ENCODE measurements at places on chromosomes 7 and 10. TPM values are rescaled to one million over a fixed set of nuclear protein-coding genes. Genes with fewer than 3 reads are reported as not detected.

The CPN1 gene
- not detected for total RNA-seq

The OR2A42 gene
- total RNA-seq = 0.11 TPM

The GNAT3 gene
- not detected for total RNA-seq

The ELFN1 gene
- total RNA-seq = 6.5 TPM

The CADPS2 gene
- total RNA-seq = 11.8 TPM

The KAZALD1 gene
- total RNA-seq = 7.5 TPM

The OR2A12 gene
- total RNA-seq = not detected

The CABCOCO1 gene
- 0.35 TPM for total RNA-seq

The SLC26A5 gene
- total RNA-seq = not detected

The OR13A1 gene
- total RNA-seq = not detected

- H3K27me3 ChIP-seq = no peaks in the 10 kb centered on the region
- H3K4me3 ChIP-seq = no peak overlapping the region
Measured at GRCh38 chr7:157544226-157544625, 207.4 kb downstream of the DNAJB6 start.

- no peaks in the 10 kb centered on the region for H3K36me3 ChIP-seq
- no peaks in the 10 kb centered on the region for H3K4me1 ChIP-seq
- no peak overlapping the region for H3K4me3 ChIP-seq
- H3K27me3 ChIP-seq = no peaks in the 10 kb centered on the region
Measured at GRCh38 chr7:78970440-78970916, 483.0 kb downstream of the MAGI2 start.

DNA sequence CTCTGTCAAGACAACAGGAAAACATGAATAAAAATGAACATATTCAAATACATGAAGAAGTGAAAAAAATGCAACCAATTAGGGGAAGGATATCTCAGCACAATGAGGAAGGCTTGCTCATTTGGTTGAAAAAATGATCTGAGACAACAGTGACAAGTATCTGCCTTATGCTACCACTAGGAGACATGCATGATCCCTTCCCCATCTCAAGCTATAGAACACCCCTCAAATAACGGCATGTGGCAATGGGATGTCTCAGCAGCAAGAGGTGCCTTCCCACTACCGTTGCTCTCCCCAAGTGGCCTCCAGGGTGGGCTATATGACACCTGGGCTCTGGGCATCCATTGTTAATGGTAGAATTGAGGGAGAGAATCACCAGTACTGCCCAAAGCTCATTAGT, 98.1 kb upstream of the RSU1 start:
- H3K27me3 ChIP-seq = no peaks in the 10 kb centered on the region
- H3K27ac ChIP-seq = no peak overlapping the region
- no peak for DNase-seq
- no peak overlapping the region for H3K4me3 ChIP-seq

DNA sequence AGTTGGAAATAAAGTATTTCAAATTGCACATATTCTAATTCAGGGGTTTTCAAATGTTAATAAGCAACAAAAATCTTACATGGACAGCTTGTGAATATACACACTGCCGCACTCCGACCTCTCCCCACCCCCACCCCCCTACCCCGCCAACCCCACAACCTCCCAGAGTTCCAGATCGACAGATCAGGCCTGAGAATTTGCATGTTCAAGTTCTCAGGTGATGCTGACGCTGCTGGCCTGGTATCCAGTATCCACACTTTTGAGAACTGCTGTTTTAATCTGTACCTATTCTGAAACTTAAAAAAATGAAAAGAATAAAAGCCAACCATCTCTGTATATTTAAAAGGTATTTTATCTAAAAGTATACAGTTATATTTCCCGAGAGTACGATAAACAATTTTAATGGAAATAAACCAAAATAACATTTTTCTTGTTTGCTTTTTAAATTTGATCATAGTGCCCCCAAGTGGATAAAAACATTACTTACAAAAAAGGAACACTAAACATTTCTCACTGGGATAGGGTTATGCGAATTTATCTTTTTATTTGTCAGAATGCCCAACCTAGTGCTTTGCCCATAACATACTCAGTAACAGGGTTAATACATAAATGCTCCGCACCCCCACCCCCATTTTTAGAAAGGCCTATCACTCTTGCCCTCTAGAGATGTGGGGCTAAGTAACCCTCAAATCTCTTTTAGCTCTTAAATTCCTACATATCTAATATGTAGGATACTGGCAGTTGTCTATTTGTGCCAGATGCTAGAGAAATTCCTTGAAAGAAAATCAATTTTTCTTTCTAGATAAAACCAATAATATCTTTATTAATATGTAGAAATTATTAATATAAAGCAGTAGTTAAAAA, 166.3 kb downstream of the RNF133 start:
- H3K4me3 ChIP-seq = no peak overlapping the region
- H3K36me3 ChIP-seq = no peaks in the 10 kb centered on the region
- H3K4me1 ChIP-seq = no peaks in the 10 kb centered on the region
- no peaks in the 10 kb centered on the region for H3K27me3 ChIP-seq
- no peak for DNase-seq

- H3K36me3 ChIP-seq = no peaks in the 10 kb centered on the region
- DNase-seq = no peak
- no peak overlapping the region for H3K27ac ChIP-seq
- H3K4me3 ChIP-seq = no peak overlapping the region
- no peaks in the 10 kb centered on the region for H3K4me1 ChIP-seq
Measured at GRCh38 chr7:109322833-109323232, 753.2 kb downstream of the DNAJB9 start.

DNA sequence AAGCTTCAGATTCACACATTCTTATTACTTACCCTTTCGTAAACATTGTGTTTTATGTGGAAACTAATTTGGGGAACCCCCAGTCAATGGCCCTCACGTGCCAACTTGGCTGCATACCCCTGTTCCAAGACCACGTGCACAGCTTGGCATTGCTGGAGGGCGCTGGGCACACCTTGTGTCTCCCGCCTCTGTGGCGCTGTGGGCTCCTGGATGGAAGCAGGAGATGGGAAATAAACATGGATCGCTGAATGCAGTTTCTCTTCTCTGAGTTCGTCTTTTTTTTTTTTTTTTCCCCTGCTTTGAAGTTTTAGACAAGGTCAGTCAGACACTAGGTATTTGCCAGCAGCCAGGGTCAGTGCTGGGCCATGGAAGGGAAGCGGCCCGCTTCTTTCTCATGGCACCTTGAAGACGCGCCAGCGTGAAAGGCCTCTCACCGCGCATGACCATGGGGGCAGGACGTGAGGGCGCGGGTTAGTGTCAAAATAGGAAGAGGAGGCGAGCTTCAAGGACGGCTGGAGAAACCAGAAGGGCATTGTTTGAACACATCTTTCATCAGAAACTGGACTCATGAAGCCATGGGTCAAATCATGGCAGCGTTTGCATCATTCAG, 27.3 kb downstream of the BNIP3 start:
- no peaks in the 10 kb centered on the region for H3K27me3 ChIP-seq
- no peak for DNase-seq
- H3K27ac ChIP-seq = no peak overlapping the region
- H3K36me3 ChIP-seq = peaks cover 64% of the 10 kb centered on the region

DNA sequence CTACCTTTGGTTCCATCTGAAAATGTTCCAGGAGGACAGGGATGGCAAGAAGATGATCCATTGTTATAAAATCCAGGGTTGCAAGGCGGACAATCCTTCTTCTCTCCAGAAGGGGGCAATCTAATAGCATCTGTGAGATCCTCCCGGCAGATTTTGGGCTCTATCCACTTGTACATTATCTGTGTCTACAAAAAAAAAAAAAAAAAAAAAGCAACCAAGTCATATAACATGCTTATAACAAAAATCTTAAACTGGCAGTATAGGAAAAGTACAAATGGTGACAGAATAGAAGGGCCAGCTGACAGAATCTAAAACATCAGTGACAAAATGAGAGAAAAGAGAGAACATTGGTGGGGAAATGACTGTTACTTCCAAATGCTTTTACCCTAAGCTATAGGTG, 132.7 kb downstream of the ELAPOR2 start:
- no peak overlapping the region for H3K27ac ChIP-seq
- no peak for DNase-seq
- H3K4me3 ChIP-seq = no peak overlapping the region

DNA sequence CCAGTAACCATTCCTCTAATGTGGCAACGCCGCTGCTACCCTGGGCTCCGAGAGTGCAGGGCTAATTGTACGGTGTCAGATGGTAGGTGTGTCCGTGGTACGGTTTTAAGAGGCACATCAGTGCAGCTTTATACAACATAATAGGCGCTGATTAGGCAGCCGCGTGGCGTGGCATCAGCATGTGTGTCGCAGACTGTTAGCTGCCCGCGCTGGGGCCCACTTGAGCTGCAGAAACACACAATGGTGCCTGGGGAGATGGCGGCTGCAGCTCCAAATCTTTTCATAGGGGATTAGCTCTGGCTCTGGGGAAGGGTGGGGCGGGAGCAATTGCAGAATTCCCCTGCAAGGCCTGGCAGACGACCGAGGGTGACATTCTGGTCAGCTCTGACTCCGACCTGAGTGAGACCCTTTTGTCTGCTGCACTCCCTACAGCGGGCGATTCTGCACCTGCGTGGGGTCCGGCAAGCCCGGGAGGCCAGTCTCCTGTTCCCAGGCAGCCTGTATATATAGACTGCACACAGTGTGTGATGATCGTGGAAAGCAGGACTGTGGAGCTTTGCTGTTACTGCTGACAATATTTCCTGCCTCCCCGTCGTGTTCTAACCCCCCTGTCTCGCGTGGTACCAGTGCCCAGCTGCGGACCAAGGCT, 722.7 kb upstream of the CELF2 start:
- no peaks in the 10 kb centered on the region for H3K36me3 ChIP-seq
- H3K4me1 ChIP-seq = peaks cover 10% of the 10 kb centered on the region
- no peaks in the 10 kb centered on the region for H3K27me3 ChIP-seq
- no peak overlapping the region for H3K27ac ChIP-seq
- no peak overlapping the region for H3K4me3 ChIP-seq
- no peak for DNase-seq

- no peaks in the 10 kb centered on the region for H3K4me1 ChIP-seq
- no peaks in the 10 kb centered on the region for H3K36me3 ChIP-seq
- H3K27ac ChIP-seq = no peak overlapping the region
- H3K27me3 ChIP-seq = no peaks in the 10 kb centered on the region
- no peak overlapping the region for H3K4me3 ChIP-seq
- no peak for DNase-seq
Measured at GRCh38 chr10:12729885-12730284, 271.6 kb downstream of the CCDC3 start.

- H3K27ac ChIP-seq = no peak overlapping the region
- H3K4me1 ChIP-seq = no peaks in the 10 kb centered on the region
- no peaks in the 10 kb centered on the region for H3K27me3 ChIP-seq
- no peaks in the 10 kb centered on the region for H3K36me3 ChIP-seq
- no peak overlapping the region for H3K4me3 ChIP-seq
Measured at GRCh38 chr7:18361756-18362155, 133.8 kb upstream of the HDAC9 start.

- H3K27ac ChIP-seq = no peak overlapping the region
- DNase-seq = no peak
- no peaks in the 10 kb centered on the region for H3K27me3 ChIP-seq
Measured at GRCh38 chr10:54900584-54900983, 99.6 kb upstream of the PCDH15 start.

GRCh38 chr10:98953251-98953650, 282.4 kb downstream of the HPSE2 start:
- no peak overlapping the region for H3K27ac ChIP-seq
- H3K4me1 ChIP-seq = no peaks in the 10 kb centered on the region
- H3K4me3 ChIP-seq = no peak overlapping the region
- H3K27me3 ChIP-seq = no peaks in the 10 kb centered on the region

GRCh38 chr10:75038335-75038734, 73.1 kb upstream of the SAMD8 start:
- no peaks in the 10 kb centered on the region for H3K27me3 ChIP-seq
- peak overlapping the region; percentile 54 for H3K27ac ChIP-seq
- H3K4me3 ChIP-seq = no peak overlapping the region
- no peaks in the 10 kb centered on the region for H3K36me3 ChIP-seq

DNA sequence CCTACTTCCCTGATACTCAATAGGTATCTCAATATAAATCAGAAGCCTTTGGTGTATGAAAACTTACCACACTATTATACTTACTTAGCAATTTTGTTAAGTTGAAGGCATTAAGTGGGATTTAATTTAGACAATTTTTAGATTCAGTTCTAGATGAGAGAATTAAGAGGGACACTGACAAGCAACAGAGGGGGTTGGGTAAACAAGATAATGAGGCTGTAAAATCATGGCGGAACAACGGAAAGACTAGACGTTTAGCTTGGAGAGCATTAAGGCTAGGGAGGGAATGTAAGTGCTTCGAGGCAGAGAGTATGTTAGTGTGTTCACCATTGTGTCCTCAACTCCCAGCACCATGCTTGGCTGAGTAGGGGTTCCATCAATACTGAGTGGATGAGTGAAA, 71.3 kb downstream of the DENND11 start:
- no peak for DNase-seq
- no peak overlapping the region for H3K27ac ChIP-seq
- H3K4me3 ChIP-seq = no peak overlapping the region
- no peaks in the 10 kb centered on the region for H3K27me3 ChIP-seq

GRCh38 chr7:12712236-12712635, 24.8 kb downstream of the ARL4A start:
- H3K27ac ChIP-seq = no peak overlapping the region
- DNase-seq = no peak
- peaks cover 24% of the 10 kb centered on the region for H3K4me1 ChIP-seq
- H3K4me3 ChIP-seq = no peak overlapping the region
- H3K27me3 ChIP-seq = no peaks in the 10 kb centered on the region

DNA sequence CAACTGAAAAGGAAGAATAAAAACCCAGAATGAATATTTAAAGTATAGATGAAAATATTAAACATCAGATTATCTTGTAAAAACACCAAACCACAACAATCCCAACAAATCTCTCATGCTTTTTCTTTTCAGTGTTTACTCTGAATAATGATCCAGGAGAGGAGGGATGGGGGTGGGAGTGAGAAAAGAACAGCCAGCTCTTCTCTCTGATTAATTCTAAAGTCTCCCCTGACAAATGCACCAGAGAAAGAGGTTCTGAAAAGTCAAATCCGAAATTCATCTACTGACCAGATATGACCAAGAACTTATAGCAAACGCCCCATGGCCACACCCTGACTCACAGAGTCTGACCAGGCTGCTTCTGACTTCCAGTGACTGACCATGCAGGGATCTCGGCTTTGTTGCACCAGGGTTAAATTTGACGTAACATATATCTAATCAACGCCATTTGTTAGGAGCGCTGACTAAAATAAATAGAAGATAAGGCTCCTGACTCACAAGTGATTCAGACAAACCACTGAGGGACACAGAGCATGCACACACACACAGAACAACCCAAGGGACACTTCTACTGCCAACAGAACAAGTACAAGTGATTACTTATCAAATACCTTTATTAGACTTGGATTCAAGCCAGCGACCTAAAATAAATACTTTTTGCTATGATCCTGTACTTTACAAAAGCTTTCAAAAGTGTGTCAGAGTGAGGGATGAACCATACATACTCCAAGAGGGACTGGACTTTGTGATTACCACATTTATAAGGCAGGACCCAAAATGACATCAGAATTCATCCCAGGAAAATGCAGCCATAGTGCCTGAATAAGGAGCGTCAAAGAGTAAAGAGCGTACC, 9.3 kb upstream of the SPOCK2 start:
- H3K27me3 ChIP-seq = no peaks in the 10 kb centered on the region
- H3K27ac ChIP-seq = peak overlapping the region; percentile 86

- no peaks in the 10 kb centered on the region for H3K36me3 ChIP-seq
- no peak overlapping the region for H3K4me3 ChIP-seq
- no peak overlapping the region for H3K27ac ChIP-seq
- peak; percentile 48 for DNase-seq
Measured at GRCh38 chr10:116670706-116671105, 50.0 kb downstream of the PNLIPRP2 start.

- DNase-seq = no peak
- H3K27ac ChIP-seq = no peak overlapping the region
- H3K4me3 ChIP-seq = no peak overlapping the region
- H3K27me3 ChIP-seq = no peaks in the 10 kb centered on the region
- no peaks in the 10 kb centered on the region for H3K36me3 ChIP-seq
- H3K4me1 ChIP-seq = peaks cover 9% of the 10 kb centered on the region
Measured at GRCh38 chr10:130105724-130106123, 4.9 kb downstream of the C10orf143 start.

GRCh38 chr10:21972584-21972983, 30.9 kb downstream of the DNAJC1 start:
- no peak overlapping the region for H3K4me3 ChIP-seq
